ENCODE measurements at places on chromosomes 6 and 20. TPM values are rescaled to one million over a fixed set of nuclear protein-coding genes. Genes with fewer than 3 reads are reported as not detected.

The C20orf144 gene
- not detected for polyA plus RNA-seq

The RGS19 gene
- polyA plus RNA-seq = not detected

The CST1 gene
- not detected for polyA plus RNA-seq

The TRIM31 gene
- polyA plus RNA-seq = not detected

The IRAK1BP1 gene
- 8.1 TPM for polyA plus RNA-seq

The HLA-DOB gene
- polyA plus RNA-seq = not detected

The ME1 gene
- polyA plus RNA-seq = 90.1 TPM

The DEFB132 gene
- not detected for polyA plus RNA-seq

The ECHDC1 gene
- polyA plus RNA-seq = 48.3 TPM

The FOXF2 gene
- 0.67 TPM for polyA plus RNA-seq

The FERMT1 gene
- polyA plus RNA-seq = not detected

The KCNQ5 gene
- polyA plus RNA-seq = 3.2 TPM

The TINAG gene
- not detected for polyA plus RNA-seq

The DTD1 gene
- 30.5 TPM for polyA plus RNA-seq

Measured in Purkinje cell (primary cell).